Tibial artery (tissue), 4 donors: ENCODE measurements at places on chromosomes 11 and 22.

DNA sequence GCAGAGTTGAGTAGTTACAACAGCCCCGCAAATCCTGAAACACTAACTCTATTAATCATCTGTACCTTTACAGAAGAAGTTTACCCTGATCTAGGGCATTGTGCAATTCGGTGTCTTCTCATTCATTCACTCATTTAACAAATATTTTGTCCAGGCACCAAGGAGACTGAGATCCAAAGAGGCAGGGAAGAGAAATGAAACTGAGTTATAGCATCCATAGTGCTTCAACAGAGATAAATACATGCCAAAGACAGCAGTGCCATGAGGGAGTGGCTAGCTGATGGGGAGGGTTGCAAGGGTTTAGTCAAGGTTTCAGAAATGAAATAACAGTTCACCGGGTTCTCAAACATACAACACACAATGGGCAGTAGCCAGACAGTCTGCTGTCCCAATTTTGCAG lies 40.2 kb upstream of the MTNR1B start:
- H3K27ac ChIP-seq, result no peak overlapping the region
- no peak overlapping the region for H3K4me3 ChIP-seq
- no peak for DNase-seq
- no peaks in the 10 kb centered on the region for H3K36me3 ChIP-seq
- H3K27me3 ChIP-seq, result no peaks in the 10 kb centered on the region

DNA sequence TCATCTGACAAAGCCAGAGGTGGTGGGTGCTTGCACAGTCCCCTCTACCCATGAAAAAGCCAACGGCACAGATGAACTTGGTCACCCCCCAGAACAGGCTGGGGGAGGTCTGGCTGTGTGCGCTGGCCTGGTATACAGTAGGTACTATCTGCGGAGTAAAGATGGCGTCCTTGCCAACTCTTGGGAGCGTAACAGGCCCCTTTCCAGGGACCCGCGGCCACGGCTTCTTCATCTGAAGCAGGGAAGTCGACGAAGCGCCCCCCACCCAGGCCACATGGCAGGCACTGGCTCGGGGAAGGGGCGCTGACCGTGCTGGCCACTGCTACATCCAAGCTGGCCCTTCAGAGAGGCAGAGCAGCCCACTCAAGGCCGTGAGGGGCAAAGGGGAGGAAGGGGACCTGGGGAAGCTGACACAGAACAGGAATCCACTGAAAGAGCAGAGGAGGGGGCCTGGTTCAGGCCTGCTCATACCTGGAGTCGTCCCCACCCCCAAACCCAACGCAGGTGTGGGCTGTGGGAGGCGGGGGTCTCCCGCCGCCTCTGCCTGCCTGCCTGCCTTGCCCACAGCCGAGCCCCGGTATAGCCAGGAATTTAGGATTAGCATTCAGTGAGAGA lies 75.7 kb downstream of the CELSR1 start:
- no peak for DNase-seq
- H3K27me3 ChIP-seq, result no peaks in the 10 kb centered on the region
- no peak overlapping the region for H3K4me3 ChIP-seq
- no peaks in the 10 kb centered on the region for H3K36me3 ChIP-seq
- no peaks in the 10 kb centered on the region for H3K4me1 ChIP-seq

GRCh38 chr11:75654314-75654713 lies 14.5 kb downstream of the MAP6 start:
- no peaks in the 10 kb centered on the region for H3K4me1 ChIP-seq
- no peaks in the 10 kb centered on the region for H3K36me3 ChIP-seq
- H3K27ac ChIP-seq, result no peak overlapping the region
- H3K27me3 ChIP-seq, result no peaks in the 10 kb centered on the region
- no peak overlapping the region for H3K4me3 ChIP-seq

GRCh38 chr11:12592283-12592682 lies 81.9 kb upstream of the TEAD1 start:
- no peak for DNase-seq
- no peaks in the 10 kb centered on the region for H3K4me1 ChIP-seq
- H3K27me3 ChIP-seq, result no peaks in the 10 kb centered on the region
- H3K4me3 ChIP-seq, result no peak overlapping the region
- H3K27ac ChIP-seq, result no peak overlapping the region

DNA sequence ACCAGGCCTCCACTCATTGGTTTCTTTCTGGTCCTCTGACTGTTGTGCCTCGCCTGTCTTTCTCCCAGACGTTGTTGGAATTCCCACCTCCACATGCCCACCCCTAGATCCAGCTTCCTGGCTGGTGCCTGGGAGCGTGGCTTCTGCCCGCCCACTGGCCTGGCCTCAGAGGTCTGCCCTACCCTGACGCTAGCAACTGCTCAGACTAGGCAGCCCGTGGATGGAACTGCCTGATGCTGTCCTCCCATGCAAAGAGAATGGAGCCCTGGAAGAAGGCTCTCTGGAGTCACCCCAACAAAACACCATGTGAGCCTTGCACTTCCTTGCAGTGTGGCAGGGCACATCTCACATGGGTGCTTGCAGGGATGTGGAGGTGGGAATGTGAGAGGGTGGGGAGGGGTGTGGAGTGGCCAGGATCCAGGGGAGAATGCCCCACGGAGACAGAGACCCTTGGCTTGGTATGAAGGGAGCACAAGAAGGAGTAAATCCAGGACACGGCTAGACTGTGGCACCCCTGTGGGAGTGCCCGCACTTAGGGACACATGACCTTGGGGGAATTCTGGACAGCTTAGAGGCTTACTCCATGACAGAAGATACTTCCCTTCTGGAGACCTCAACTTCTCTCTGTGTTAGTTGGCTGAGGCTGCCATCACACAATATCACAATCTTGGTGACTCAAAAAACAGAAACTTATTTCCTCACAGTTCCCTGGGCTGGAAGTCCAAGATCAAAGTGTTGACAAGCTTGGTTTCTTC lies 22.5 kb upstream of the ADA2 start:
- no peaks in the 10 kb centered on the region for H3K27me3 ChIP-seq
- H3K27ac ChIP-seq, result no peak overlapping the region
- H3K4me1 ChIP-seq, result no peaks in the 10 kb centered on the region
- H3K36me3 ChIP-seq, result no peaks in the 10 kb centered on the region
- H3K4me3 ChIP-seq, result no peak overlapping the region

DNA sequence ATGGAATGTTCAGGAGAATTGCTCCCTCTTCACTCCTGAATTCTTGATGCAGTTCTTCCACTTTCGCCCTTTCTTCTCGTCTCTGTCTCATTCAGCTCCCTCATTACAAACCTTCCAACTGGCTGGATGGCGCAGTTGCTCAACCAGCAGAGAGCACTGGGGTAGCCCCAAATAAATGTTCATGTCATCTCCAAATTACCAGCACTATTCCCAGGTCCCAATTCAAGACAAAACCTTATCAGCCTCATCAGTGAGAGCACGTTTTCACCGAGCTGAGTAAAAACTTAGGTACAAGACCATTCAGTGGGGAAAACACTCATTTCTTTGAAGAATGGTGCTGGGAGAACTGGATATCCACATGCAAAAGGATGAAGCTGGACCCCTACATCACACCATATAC lies 120.0 kb downstream of the MED15 start:
- H3K27me3 ChIP-seq, result no peaks in the 10 kb centered on the region
- no peak overlapping the region for H3K4me3 ChIP-seq
- no peaks in the 10 kb centered on the region for H3K36me3 ChIP-seq

GRCh38 chr11:1739576-1739975 lies 10.8 kb downstream of the IFITM10 start:
- no peak overlapping the region for H3K27ac ChIP-seq
- H3K27me3 ChIP-seq, result peaks cover 20% of the 10 kb centered on the region
- H3K36me3 ChIP-seq, result no peaks in the 10 kb centered on the region

DNA sequence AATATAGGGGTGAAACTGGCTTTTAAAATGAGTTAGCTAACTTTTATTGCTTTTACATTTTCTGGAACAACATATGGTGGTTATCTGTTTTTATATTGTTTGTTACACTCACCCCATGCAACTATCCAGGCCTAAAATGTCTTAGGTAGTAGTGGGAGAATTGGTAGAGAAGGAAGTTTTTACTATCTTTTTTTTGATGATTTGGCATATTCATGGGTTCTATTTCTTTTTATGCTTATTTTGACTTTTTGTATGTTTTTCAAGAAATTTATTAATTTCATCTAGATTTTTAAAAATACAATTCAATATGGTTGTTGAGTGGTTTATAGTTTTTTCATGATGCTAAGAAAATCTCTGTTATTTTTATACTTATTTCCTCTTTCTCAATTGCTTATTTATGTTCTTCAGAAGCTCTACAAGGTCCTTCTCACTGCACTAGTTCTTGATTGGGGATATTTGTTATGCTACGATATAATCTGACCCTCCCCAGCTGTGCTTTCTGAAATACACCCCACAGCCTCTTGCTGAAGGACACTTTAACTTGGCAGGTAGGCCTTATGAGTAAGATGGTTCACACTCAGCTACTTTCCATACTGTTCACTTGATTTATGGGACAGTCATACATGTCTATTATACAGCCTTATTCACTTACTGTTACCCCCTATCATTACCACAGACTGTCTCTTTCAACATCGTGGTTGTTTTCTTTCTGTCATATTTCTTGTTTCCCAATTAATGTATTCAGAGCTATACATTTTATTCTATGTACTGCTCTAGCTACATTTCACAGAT lies 431.2 kb downstream of the METTL15 start:
- H3K36me3 ChIP-seq, result no peaks in the 10 kb centered on the region
- no peak overlapping the region for H3K27ac ChIP-seq
- H3K4me3 ChIP-seq, result no peak overlapping the region
- no peaks in the 10 kb centered on the region for H3K27me3 ChIP-seq
- H3K4me1 ChIP-seq, result no peaks in the 10 kb centered on the region
- no peak for DNase-seq

- no peaks in the 10 kb centered on the region for H3K36me3 ChIP-seq
- H3K4me1 ChIP-seq, result no peaks in the 10 kb centered on the region
- no peak overlapping the region for H3K27ac ChIP-seq
- no peak overlapping the region for H3K4me3 ChIP-seq
These were observed 11.4 kb downstream of the MRGPRD start for GRCh38 chr11:68969386-68969785.

GRCh38 chr11:18063125-18063524 lies 17.1 kb upstream of the TPH1 start:
- no peaks in the 10 kb centered on the region for H3K36me3 ChIP-seq
- DNase-seq, result no peak
- no peak overlapping the region for H3K27ac ChIP-seq
- H3K4me1 ChIP-seq, result no peaks in the 10 kb centered on the region

- peak; percentile 95 for DNase-seq
- no peaks in the 10 kb centered on the region for H3K27me3 ChIP-seq
- no peaks in the 10 kb centered on the region for H3K36me3 ChIP-seq
- peak overlapping the region; percentile 73 for H3K27ac ChIP-seq
- no peak overlapping the region for H3K4me3 ChIP-seq
These were observed 9.1 kb upstream of the MN1 start for GRCh38 chr22:27810609-27811151.

- H3K4me3 ChIP-seq, result no peak overlapping the region
- DNase-seq, result no peak
- H3K4me1 ChIP-seq, result no peaks in the 10 kb centered on the region
- no peak overlapping the region for H3K27ac ChIP-seq
- no peaks in the 10 kb centered on the region for H3K36me3 ChIP-seq
These were observed 110.2 kb downstream of the TENM4 start for GRCh38 chr11:79330651-79331050.

DNA sequence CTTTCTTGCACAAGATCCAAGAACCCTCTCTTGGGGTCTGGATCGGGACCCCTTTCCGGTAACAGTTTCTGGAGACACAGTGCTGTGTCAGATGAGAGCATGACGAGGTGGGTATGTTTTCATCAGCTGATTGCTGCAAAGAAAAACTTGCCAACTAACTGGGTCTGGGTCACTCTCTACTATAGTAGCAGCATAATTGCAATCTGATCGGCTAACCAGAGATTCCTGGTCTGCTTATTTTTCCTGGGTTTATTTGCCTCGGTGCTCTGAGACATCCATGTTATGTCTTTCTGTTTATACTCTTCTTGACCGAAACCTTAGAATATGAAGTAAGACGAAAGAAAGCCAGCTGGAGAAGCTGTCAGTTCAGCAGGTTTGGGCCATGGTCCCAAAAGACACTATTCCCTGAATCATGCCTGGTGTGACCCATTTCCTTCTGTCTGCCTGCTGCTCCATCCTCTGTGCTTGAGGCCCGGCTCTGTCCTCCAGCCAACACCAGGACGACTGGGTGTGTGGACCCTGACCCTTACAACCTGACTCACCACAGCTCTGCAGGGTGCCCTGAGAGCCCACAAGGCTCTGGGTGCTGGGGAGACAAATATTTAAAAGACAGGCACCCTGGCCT lies 24.1 kb upstream of the CLMP start:
- H3K4me1 ChIP-seq, result no peaks in the 10 kb centered on the region
- no peaks in the 10 kb centered on the region for H3K27me3 ChIP-seq
- H3K36me3 ChIP-seq, result no peaks in the 10 kb centered on the region
- no peak overlapping the region for H3K27ac ChIP-seq

GRCh38 chr22:47783433-47784366 lies 1021.2 kb downstream of the TBC1D22A start:
- no peak overlapping the region for H3K4me3 ChIP-seq
- no peak for DNase-seq
- H3K4me1 ChIP-seq, result no peaks in the 10 kb centered on the region
- no peak overlapping the region for H3K27ac ChIP-seq
- H3K27me3 ChIP-seq, result peaks cover 9% of the 10 kb centered on the region

DNA sequence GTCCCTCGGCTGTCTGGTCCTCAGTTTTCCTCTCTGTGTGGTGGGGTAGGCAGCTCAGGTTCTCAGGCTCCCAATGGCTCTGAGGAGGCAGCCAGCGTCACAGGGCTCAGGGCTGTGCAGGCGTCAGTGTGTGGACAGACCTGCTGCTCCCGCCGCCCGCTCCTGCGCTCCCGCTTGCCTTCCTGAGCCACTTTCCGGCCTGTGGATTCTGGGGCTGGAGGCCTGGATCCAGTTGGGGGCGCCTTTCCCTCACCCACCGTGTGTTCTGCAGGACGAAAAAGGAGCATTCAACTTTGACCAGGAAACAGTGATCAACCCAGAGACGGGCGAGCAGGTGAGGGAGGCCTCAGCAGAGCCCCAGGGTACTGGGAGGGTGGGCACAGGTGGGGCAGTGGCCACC lies 14.7 kb downstream of the DPP3 start:
- no peak overlapping the region for H3K27ac ChIP-seq
- H3K36me3 ChIP-seq, result peaks cover 91% of the 10 kb centered on the region
- no peaks in the 10 kb centered on the region for H3K27me3 ChIP-seq
- no peak for DNase-seq
- H3K4me1 ChIP-seq, result no peaks in the 10 kb centered on the region

DNA sequence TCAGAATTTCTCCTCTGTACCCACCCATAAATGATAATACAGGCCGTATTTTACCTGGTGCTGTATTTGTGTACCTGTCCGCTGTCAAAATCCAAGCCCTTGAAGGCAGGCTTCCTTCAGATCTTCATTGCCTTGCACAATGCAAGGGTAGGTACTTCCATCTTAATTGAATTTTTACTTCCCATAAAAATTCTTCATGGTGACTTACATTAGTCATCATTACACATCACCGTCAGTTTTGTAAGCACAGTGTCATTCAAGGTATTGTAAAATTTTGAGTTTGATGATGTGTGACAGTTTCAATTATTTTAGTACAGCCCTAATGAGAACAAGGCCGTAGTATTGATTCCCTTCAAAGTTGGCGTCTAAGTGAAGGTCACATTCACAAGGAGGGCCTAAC lies 770 bp upstream of the TSG101 start:
- H3K27ac ChIP-seq, result peak overlapping the region; percentile 93
- no peaks in the 10 kb centered on the region for H3K27me3 ChIP-seq
- no peak for DNase-seq
- peak overlapping the region; percentile 95 for H3K4me3 ChIP-seq
